B cell (primary cell): ENCODE measurements at places on chromosomes 7 and 10. TPM values are rescaled to one million over a fixed set of nuclear protein-coding genes. Genes with fewer than 3 reads are reported as not detected.
A peak's percentile ranks its signal among the peaks of the same experiment; 100 is the strongest.

Gene DMBT1
- polyA plus RNA-seq, result not detected in 2 replicates

Gene ZNF775
- 3.7 and 4.2 TPM in 2 replicates for polyA plus RNA-seq

Gene FAM25C
- polyA plus RNA-seq, result not detected in 2 replicates

Gene ARMS2
- not detected in 2 replicates for polyA plus RNA-seq

Gene STOX1
- polyA plus RNA-seq, result 0.07 and 0.81 TPM in 2 replicates

Gene CYP3A7
- polyA plus RNA-seq, result not detected in 2 replicates

Gene TIMM23B
- 21.4 and 24.3 TPM in 2 replicates for polyA plus RNA-seq

Gene TDRD1
- 0.03 and 0.10 TPM in 2 replicates for polyA plus RNA-seq

Gene SEPTIN14
- not detected in 2 replicates for polyA plus RNA-seq

Gene BTBD16
- not detected in 2 replicates for polyA plus RNA-seq

Gene ACSM6
- not detected in 2 replicates for polyA plus RNA-seq

Gene AOC1
- polyA plus RNA-seq, result 0.07 TPM in 1 of 2 replicates, not detected in the other

Gene BLNK
- polyA plus RNA-seq, result 150 and 153 TPM in 2 replicates

DNA sequence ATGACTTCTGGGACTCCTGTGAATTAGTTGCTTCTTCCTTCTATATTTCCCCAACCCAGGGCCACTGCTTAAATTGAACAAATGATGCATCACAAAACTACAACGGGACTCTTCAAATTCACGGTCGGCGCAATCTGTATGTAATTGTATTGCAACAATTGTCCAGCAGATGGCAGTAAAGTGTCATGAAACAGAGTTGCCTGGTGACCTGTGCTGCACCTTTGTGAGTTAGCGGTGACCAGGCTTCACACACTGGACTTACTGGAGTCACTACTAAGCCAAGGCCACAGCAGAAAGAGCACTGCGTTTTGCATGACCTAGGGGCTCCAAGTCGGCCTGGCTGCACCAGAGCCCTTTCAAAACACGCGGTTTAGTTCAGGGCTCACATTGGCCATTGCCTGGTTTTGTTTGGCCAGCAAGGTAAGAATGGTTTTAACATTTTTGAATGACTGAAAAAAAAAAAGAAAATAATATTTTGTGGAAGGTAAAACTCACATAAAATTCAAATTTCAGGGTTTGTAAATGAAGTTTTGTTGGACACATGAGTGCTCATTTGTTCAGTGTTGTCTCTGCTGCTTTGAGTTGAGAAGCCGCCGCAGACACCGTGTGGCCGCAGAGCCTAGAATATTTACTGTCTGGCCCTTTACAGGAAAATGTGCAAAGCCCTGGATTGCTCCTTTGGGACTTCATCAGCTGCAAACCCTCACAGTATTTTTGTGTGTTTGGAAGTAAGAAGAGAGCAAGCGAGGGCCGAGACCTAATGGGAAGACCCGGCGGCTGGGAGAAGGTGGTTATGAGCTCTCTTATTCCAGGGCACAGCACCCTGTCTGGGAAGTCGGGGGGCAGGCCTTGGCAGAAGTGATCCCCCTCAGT, 23.2 kb upstream of the ZNF32 start:
- DNase-seq, result peak; percentile 72

DNA sequence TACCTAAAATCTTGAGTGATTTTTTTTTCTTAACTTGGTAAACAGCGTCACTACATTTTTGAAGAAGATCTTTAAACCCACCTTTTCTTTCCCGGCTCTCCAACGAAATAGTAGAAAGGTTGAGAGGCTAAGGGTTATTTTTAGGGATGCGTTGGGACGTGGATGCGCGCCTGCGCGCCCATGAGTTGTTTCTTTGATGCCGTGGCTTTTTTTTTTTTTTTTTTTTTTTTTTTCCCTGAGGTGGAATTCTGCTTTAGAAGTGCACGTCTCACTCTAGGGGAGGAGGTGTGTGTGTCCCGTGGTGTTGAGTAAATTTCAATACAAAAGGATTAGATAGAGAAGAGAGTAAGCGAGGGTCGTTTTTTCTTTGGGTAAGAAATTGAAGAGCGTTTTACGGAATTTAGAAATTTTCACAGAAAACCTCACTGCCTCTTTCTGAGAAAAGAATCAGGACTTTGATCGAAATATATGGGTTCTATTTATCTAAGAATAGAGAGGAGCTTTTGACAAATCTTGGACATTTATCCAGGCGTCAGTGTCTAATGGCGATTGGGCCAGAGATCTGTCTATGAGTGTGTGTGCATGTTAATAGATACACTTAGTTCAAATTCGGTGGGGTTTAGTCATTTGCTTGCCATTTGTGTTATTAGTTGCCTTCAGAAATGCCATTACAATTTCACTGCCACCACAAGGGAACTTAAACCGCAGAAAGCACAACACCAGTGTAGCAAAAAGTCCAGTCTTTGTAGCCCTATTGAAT, 1.2 kb upstream of the SP8 start:
- DNase-seq, result peak; percentile 23

GRCh38 chr10:50275650-50276235, 24.4 kb upstream of the ASAH2 start:
- DNase-seq, result peak; percentile 58

GRCh38 chr7:55128693-55129394, 110.0 kb downstream of the EGFR start:
- DNase-seq, result no peak

DNA sequence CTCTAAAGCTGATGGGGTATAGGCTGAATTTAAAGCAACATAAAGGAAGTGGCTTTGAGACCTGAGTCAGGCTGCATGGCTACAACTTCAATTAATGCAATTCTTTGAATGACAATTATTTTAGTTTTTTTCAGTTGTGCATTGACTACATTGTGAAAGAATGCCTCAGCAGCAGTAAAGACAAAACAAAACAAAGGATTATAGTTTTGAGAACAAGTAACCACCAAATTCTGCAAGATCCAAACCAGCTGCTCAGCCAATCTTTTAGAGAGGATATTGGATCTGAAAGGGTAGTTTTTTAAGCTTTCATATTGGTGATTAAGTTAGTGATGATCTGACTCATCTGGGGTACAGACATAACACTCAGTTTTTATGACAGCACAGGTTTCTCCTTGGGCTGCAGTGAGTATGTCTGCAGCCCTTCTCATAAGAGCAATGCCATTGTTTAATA, 40.6 kb upstream of the ABCA13 start:
- DNase-seq, result no peak

GRCh38 chr10:130040817-130041330, 69.8 kb downstream of the C10orf143 start:
- DNase-seq, result no peak

GRCh38 chr10:110547139-110547761, 20.2 kb upstream of the SMC3 start:
- DNase-seq, result peak; percentile 76

DNA sequence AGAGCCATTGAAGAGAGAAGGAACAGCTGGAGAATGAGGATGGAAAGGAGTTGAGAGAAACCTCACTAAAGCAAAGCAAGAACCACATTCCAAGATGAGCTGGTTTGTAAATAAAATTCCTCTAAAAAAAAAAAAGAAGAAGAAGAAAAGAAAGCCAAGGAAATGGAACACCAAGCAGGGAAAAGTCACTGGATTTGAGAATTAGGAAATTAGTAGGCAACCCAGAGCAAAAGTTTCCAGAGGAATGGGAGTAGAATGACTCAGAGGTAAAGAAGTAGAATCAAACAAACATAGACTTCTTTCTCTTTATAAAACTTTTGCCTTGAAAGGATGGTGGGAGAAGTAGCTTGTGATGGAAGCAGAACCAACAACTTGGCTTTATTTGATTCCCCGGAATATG, 3.9 kb downstream of the CH25H start:
- DNase-seq, result no peak

DNA sequence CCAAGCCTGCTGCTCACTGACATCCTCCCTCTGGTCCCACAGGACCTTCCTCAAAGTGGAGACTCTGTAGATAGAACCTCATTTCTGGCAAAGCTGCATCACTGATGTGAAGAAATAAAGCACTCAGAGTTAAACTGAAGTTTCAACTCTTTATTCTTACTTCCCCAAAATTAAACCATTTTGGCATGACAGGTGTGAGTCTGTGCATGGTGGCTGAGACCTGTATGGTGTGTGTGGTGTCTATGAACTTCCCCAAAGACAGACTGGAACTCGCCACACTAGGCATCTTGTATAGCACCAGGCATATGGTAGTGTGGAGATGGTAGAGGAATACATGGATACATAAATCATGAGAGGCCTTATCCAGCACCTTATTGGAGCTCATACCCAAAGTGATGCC, 6.6 kb upstream of the WDFY4 start:
- peak; percentile 80 for DNase-seq

GRCh38 chr10:48799341-48800006, 114.8 kb downstream of the WDFY4 start:
- peak; percentile 49 for DNase-seq

DNA sequence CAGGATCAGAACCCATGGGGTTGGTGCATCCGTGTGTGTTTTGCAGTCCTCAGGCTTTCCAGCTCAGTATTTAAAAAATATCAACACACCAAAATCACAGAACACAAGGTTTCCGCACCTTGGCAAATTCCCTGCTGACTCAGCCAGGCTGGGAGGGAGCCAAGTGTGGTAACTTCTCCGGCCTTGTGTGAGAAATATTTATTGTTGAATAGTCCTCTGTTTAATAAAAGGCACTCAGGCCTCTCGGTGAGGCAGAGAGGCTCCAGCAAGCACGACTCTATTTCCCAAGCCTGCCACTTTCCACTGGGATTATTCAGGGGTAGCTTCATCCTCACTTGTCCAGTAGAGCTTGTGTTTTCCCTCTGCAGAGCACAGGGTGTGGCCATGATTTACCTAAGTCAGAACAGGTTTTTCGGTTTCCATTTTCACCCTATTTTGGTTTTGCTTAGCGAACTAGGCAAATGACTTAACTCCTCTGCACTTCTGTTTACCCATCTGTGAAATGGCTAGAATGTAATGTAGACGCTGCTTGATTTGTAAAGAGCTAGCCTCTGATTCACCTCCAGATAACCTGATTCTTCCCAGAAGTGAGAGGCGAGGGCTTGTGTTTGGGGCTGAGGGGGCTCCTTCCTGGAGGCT, 13.0 kb upstream of the CHST15 start:
- DNase-seq, result peak; percentile 67

- no peak for DNase-seq
Measured at GRCh38 chr10:98899018-98899417, 336.6 kb downstream of the HPSE2 start.

DNA sequence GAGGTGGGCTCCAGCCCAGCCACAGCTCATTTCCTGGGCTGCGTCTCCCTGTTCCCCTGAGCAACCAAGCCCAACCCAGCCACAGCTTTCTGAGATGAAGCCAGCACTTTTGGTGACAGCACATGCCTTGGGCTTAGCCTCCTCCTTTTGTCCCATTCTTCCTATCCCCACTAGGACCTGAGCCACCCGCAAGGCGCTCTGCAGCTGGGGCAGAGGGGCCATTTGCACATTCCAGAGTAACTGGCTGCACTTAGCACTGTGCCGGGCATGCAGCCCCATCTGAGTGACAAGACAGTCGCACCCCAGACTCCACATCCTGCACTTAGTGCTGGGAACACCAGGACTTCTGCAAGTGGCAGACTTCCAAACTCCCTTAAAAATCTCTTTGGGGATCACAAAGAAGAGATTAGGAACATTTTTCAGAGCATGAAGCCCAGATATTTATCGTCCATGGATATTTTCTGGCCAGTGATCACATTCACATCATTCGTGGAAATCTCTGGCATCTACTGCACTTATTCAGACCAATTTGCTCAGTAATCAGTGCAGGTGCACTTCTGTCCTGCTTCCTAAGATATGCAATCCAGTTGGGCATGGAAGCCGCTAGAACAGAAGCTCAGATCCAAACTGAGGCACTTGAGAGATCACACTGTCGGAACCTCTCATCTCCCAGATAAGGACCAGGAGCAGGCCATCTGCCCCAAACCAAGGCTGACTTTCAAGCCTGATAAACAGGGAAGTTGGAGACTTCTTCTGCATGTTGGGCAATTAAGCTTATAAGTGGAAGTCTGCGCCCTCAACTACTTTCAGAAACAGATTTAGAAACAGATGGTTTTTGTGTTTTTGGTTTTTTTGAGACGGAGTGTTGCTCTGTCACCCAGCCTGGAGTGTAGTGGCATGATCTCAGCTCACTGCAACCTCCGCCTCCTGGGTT, 26.4 kb downstream of the CHST15 start:
- peak; percentile 50 for DNase-seq

- no peak for DNase-seq
Measured at GRCh38 chr10:60463746-60464145, 74.1 kb upstream of the ANK3 start.

GRCh38 chr10:130898381-130898780, 413.1 kb downstream of the TCERG1L start:
- no peak for DNase-seq

- DNase-seq, result no peak
Measured at GRCh38 chr7:23157679-23158078, 24.2 kb upstream of the NUP42 start.

DNA sequence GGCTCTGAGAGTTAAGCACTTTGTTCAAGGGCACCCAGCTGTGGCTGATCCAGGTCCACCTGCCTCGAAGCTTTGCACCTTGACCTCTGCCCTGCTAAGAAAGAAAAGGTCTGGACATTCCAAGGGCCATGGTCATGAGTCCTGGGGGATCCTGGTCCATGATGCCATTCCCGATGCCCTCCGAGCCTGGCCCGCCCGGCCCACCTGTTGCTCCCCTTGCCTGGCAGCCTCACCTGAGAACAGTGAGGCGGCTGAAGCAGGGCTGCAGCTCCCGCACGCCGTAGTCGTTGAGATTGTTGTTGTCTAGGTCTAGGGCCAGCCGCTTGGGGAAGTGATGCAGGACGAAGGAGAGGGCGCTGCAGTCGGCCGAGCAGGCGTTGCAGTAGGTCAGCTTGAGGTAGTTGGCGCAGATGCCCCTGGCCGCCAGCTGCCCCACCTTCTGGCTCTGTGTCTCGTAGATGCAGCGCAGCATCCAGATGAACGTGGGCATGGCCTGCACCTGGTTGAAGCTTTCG, 27.5 kb downstream of the NOD1 start:
- no peak for DNase-seq

- no peak for DNase-seq
Measured at GRCh38 chr7:25842201-25842733, 309.7 kb upstream of the NFE2L3 start.

GRCh38 chr10:73915206-73915851, 4.4 kb downstream of the PLAU start:
- no peak for DNase-seq

DNA sequence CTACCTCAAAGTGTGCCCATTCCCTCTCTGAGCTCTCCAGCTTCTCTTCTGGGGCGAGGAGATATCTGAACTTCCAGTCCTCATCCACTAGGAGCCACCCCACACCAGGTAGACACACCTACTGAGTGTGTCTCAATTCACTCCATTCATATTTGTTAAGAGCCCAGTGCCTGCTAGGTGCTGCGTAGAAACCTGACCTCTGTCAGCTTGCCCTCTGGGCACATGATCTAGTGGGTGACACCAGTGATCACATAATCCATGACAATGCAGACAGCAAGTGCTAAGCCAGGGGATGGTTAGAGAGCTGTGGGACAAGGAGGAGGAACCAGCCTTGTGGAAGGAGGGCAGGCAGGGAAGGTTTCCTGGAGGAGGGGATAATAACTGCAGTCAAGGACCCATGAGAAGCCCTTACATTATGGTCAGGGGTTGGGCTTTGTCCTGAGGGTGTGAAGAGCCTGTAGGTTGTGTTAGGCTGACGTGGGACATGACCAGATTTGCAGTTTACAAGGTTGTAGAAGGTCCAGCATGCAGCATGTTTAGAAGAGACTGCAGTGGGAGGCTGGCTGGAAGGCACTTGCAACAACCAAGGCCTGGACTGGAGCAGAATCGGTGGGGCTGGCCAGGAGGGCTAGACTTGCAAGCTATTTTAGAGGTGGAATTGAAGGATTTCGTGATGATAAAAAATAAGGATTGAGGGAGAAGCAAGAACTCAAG, 81.8 kb downstream of the COL13A1 start:
- DNase-seq, result no peak

GRCh38 chr7:132904209-132904608, 177.7 kb downstream of the CHCHD3 start:
- DNase-seq, result no peak
